ENCODE measurements at places on chromosomes 4 and X.

DNA sequence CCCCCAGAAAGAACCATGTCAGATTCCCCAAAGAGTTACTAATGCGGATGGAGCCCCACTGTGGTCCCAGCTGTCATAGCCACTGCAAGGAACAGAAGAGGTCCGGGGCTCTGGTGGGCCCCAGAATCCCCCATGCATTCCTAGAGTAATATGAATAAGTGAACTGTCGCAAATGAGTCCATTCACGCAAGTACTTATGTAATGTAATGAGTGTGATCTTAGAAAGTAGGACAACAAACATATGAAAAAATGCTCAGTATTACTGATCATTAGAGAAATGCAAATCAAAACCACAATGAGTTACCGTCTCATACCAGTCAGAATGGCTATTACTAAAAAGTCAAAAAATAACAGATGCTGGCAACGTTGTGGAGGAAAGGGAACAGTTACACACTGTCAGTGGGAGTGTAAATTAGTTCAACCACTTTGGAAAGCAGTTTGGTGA lies 141.5 kb upstream of the RBPJ start:
- no peak for DNase-seq

DNA sequence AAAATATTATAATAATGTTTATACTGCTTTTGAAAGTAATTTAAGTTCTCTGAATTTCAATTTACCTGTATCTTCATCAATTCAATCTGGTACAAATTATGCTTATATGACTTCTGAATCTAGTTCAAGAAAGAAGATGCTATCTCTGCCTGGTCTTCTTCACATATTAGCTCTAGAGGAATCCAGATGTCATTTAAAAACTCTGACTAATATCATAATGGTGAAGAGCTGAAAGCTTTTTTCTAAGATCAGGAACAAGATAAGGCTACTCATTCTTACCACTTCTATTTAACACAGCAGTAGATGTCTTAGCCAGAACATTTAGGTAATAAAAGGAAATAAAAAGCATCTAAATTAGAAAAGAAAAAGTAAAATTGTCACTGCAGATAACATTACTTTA lies 636.1 kb downstream of the ARAP2 start:
- no peak for DNase-seq

GRCh38 chr4:123453061-123453680 lies 56.6 kb downstream of the SPRY1 start:
- DNase-seq: peak; percentile 49

- no peak for DNase-seq
Measured at GRCh38 chr4:15116509-15117079, 114.3 kb downstream of the CPEB2 start.

- DNase-seq: peak; percentile 90
Measured at GRCh38 chrX:48631376-48632090, 34.2 kb downstream of the WDR13 start.

GRCh38 chr4:10366628-10367027 lies 90.6 kb downstream of the ZNF518B start:
- no peak for DNase-seq

- DNase-seq: no peak
Measured at GRCh38 chr4:76035141-76035540, 729 bp downstream of the CXCL11 start.

DNA sequence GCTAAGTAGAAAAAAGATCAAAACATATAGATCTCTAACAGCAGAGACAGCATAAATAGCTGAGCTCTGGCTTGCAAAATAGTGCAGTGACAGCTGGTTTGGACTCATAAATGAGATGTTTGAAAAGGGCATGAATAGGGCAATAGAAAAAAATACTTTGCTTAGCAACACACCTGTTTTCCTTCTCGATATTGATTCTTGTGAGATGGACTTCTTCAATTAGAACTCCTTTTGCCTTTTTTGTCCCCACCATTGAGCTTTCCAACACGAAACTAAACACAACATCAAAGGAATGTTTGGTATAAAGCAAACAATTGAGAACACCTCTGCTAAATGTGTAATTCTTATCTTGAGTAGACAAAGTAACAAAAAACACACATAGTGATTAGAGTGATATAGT lies 726.3 kb downstream of the RAPGEF2 start:
- DNase-seq: no peak

DNA sequence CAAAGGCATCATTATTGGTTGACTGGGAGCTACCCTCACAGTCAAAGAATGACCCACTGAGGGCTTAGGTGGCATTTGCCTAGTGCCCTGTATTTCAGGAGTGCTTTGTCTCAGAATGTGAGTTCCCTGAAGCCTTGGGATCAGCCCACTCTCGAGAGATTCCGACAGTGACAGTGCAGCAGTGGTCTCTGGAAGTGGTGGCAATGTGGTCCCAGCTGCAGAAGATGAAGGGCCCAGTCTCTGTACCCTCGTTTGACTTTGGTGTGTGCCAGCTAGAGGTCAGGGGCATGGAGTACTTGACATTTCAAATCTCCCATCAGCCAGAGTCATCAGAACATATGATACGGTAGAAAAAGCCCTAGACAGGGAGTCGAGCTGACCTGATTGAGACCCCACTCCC lies 153.7 kb downstream of the EFNB1 start:
- DNase-seq: no peak

- DNase-seq: peak; percentile 66
Measured at GRCh38 chr4:75995727-75996126, 5.0 kb upstream of the SDAD1 start.

GRCh38 chrX:109638158-109638557 lies 13.2 kb upstream of the KCNE5 start:
- no peak for DNase-seq

DNA sequence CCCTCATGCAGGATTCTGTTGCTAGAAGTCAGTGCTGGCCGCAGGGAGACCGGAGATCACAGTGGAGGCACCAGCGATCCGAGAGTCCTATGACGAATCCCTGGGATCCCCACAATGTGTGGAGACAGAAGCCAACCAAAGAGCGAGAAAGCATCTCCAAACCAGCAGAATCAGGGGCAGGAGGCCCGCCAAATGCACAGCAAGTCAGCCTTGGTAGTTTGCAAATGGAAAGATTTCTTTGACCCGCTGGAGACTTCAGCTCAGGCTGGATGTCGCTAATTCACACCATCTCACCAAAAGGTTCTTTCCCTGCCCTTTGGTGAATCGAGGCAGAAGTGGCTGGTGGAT lies 505 bp upstream of the PKD2 start:
- peak; percentile 15 for DNase-seq

GRCh38 chr4:151674804-151675391 lies 85.9 kb downstream of the GATB start:
- DNase-seq: peak; percentile 45

- no peak for DNase-seq
Measured at GRCh38 chr4:88599714-88600113, 7.4 kb downstream of the HERC3 start.

GRCh38 chr4:126679303-126679702 lies 953.5 kb upstream of the INTU start:
- DNase-seq: no peak

DNA sequence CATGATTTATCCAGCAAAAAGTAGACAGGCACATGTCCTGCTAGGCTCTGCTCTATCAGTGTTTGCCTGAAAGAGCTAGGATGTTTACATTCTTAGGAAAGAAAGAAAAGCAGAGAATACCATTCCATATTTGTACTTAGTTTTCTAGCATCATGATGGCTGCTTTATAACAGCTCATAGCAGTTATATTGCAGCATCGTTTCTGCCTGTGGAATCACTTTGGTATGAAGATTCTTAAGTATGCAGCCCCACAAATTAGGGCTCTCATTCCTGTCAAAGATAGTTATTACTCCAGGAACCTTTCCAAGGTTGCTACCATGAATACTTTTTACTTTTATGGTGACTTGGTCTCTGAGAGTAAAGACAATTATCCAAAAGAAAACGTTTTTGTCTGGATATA lies 119.0 kb upstream of the MYOZ2 start:
- DNase-seq: peak; percentile 25

- DNase-seq: peak; percentile 11
Measured at GRCh38 chr4:3781193-3781886, 15.2 kb downstream of the ADRA2C start.

GRCh38 chrX:30957753-30958152 lies 68.7 kb upstream of the TAB3 start:
- DNase-seq: peak; percentile 35

- no peak for DNase-seq
Measured at GRCh38 chr4:12576409-12576808, 907.7 kb downstream of the RAB28 start.

GRCh38 chr4:102390438-102390837 lies 45.2 kb upstream of the SLC39A8 start:
- DNase-seq: peak; percentile 64

DNA sequence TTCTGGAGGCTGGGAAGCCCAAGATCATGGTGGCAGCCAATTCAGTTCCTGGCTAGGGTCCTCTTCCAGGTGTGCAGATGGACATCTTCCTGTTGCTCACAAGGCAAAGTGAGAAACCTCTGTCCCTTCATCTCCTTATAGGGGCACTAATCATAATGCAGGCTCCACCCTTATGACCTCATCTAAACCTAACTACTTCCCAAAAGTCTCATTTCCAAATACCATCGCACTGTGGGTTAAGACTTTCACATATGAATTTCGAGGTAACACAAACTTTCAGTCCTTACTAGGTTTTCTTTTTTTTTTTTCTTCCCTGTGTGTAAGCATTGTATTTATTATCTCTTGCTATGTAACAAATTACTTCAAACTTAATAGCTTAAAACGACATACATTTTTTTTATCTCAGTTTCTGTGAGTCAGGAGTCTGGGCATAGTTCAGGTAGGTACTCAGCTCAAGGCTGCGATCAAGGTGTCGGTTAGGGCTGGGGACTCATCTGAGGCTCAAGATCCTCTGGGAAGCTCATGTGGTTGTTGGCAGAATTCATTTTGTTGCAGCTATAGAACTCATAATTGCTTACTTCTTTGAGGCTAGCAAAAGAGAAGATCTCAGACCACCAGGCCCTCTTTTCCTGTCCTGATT lies 204.7 kb upstream of the STK26 start:
- no peak for DNase-seq

DNA sequence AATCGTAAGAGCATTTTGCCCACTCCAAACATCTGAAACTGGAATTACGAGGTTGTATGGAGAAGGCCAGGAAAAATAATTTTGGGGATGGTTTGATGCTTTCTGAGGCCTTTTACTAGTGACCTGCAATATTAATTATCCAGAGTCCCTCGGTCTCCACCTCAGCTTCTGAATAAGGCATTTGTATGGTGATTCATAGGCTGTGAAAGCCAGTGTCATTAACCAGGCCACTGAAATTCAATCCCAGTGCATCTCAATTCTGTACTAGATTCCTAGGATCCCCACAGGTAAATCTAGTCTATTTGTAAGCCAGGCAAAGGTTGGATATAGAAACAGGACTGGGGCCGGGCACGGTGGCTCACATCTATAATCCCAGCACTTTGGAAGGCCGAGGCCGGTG lies 135.4 kb upstream of the RBPJ start:
- no peak for DNase-seq

DNA sequence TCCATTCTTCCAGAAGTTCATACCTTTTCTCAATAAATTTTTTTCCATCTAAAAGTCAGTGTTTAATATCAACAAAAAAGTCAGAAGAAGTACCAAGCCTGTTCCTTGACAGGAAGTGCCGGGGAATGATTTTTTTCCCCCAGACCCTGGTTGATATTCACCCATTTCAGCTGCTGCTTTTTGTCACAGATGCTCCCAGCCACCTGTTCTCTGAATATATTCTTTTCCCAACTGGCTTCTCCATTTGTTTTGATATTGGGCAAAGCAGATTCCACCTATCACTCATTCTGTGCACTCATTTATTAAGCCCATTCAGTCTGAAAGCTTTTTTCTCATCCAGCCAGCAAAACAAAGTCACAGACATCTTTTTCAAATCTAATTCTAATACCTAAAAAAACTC lies 139.9 kb downstream of the FRMPD4 start:
- no peak for DNase-seq

- DNase-seq: no peak
Measured at GRCh38 chr4:106034751-106035150, 139.5 kb downstream of the NPNT start.

DNA sequence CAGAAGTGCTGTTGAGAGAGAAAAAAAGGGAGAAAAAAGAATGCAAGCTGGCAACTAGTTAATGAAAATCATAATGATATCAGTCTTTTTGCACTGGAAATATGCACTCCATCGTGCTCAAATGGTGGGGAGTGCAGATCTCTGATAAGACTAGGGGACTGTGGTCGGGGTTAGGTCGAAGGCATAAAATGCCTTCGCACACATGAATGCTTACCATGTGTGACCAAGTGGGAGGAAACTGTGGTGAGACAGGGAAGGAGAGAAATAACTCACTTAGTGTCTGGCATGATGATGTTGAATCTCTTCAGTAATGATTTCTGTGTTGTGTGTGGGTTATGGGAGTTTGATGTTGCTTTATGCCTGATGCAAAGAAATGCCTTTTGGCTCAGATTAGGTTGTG lies 358.9 kb downstream of the FBXO8 start:
- no peak for DNase-seq

DNA sequence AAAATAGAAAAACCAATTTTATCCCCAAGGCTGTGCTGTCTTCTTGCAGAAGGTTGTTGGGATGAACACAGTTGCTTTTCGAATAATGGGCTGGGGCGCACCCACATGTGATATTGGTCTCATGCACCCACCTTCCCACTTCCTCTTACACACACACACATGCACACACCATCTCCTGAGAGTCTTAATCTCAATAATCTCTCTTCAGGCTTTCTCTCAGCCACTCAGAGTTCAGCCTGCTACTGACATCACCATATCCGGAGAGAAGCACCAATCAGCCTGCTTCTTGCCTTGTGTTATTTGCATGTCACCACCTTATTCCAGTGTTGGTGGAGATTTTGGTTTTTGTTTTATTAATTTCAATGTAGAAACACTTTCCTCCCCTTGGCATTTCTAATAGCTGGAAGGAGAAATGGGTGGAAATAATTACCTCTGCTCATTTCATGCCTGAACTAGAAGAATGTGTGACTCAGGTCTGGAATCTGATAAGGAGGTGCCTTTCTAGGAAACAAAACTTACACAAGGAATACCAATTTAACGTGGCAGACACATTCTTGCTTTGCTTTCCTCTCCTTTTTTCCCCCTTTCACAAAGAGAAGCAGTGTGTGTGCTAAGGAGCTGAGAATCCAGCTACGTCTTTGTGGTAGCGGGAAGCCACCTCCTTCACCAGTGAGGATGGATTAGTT lies 400.2 kb downstream of the MID1IP1 start:
- DNase-seq: no peak

DNA sequence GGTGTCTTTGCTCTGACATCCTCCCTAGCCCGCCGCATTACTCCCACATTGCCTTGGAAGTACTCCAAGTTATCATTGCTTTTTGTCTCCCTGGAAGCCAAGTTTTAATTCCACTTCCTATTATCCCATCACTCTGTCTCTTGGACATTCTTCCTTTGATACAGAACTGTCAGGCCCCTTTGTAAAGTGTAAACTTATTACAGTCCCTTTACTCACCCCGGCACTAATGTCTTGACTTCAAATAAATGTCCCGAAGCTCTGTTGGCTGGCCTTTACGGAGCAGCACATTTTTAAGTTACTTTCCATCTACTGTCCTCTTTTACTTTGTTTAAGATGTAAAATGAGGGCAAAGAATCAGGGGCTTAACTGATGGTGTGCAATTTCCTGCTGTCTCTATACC lies 223.5 kb upstream of the IGFBP7 start:
- DNase-seq: peak; percentile 4
